ENCODE measurements at places on chromosomes 16 and 17. TPM values are rescaled to one million over a fixed set of nuclear protein-coding genes. Genes with fewer than 3 reads are reported as not detected.

The ABCA10 gene
- 0.07 TPM for total RNA-seq

The SYT17 gene
- not detected for total RNA-seq

The SULT1A2 gene
- not detected for total RNA-seq

DNA sequence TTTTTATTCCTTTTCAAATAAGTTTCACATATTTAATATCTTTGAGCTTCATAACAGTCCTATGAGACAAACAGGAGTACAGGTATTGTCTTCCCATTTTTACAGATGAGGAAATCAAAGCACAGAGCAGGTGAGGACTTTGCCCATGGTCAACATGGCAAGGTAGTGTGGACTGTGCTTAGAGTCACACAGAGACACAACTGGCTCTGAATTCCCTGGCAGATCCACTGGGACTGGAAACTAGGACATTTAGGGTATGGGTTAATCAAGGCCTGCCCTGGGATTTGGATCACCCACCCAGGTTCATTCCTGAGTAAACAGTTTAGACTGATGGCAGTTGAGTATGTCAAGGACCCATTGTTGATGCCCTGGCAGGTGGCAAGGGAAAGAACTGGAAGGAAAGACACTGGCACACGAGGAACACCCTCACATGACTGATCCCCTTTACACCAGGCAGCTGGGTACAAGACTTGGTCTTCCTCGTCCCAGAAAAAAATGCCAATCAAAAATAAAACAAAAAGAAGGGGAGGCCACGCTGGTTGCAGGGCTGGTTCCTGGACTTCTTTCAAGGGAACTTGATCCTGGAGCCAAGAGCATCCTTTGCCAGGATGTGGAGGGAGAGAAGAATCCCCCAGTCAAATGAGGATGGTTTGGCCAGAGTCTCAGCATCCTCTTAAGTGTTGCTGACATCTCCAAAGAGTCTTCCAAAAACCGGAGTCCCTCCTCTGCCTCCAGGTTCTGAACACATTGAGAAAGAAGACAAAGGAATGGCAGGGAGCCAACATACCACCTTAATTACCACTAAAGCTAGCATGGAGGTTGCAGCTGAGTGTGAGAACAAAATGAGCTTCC is 34.9 kb downstream of the CHD9 start:
- DNase-seq = peak; percentile 18

- no peak for DNase-seq
Measured at GRCh38 chr17:17963066-17963465, 9.1 kb downstream of the TOM1L2 start.

- DNase-seq = no peak
Measured at GRCh38 chr17:78281249-78281845, 49.9 kb downstream of the TMEM235 start.

DNA sequence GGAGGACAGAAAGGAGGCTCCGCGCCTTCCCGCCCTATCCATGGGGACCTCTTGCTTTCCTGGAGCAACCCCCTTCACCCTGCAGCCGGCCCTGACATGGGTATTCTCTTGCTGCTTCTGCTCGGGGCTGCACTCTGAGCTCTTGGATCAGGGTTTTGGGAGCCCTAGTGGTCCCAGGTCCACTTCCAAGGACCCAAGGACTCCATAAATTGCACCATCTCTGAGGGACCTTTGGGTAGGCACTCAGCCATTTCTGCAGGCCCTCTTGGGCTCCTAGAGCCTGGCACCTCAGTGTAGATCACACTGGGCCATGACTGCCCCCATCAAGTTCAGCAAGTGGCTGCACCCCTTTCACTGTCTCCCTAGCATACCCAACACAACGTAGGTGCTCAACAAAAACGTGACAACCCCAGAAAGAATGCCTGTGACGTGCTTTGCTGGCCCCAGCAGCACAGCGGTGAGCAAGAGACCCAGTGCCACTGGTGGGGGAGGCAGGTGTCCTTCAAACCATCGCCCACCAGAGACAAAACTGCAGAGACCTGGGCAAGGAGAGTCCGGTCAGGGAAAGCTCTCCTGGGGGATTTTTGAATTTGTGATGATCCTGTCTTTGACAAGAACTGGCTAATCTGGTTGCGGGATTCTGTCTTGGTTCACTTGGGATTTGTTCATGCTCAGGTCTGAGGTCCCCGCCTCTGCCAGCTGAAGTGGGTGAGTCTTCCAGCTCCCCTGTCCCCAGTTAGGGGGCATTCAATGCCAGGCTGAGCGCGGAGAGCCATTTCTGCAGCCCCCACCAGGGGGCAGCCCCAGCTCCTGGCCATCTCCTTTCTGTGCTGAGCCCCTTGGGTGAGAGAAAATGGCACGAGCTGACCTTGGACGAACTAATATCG is 2.5 kb upstream of the RAB11FIP4 start:
- DNase-seq = no peak

GRCh38 chr17:1577182-1577581 is 14.6 kb upstream of the PITPNA start:
- peak; percentile 94 for DNase-seq

DNA sequence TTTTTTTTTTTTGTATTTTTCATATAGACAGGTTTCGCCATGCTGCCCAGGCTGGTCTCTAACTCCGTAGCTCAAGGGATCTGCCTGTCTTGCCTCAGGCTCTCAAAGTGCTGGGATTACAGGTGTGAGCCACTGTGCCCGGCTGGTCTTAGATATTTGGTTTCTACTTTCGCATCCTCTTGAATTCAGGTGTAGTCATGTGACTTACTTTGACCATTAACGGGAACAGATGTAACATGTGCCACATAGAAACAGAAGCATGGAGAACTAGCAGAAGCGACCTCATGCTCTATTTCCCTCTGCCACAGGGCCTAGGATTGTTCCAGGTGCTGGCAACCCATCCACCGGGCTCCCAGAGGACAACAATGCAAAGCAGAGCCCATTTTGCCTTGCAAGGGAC is 166.6 kb downstream of the CYLD start:
- DNase-seq = no peak

DNA sequence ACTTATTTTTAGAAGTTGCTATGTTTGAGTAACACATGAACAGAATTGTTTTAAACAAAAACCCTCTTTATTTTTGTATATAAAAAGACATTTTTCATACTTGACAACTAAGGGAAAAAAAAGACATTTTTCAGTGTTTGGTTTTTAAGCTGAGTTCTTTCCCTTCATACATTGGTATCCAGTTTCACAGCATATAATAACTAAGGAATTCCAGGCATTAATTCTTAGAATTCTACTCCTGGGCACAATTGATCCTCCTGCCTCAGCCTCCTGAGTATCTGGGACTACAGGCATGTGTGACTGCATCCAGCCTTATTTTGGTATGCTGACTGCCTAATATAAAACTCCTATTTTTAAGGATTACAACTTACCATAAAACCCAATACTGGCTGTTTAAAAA is 8.4 kb downstream of the FBXO47 start:
- DNase-seq = no peak

DNA sequence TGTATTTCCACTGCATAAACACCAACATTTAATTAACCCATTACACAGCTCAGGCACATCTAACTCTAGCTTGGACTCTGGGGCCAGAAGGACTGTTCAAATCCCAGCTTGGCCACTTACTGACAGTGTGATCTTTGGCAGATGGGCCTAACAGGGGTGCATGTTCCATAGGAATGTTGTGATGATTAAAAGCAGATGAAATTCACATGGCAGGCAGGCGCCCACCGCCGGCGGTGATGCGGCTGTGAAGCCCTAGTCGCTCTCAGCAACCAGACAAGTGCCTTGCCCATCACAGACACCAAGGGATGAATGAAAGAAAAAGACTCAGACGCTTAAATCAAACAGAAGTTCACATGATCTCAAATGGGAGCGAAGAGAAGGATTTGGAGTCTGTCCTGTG is 84.6 kb upstream of the WSB1 start:
- no peak for DNase-seq

DNA sequence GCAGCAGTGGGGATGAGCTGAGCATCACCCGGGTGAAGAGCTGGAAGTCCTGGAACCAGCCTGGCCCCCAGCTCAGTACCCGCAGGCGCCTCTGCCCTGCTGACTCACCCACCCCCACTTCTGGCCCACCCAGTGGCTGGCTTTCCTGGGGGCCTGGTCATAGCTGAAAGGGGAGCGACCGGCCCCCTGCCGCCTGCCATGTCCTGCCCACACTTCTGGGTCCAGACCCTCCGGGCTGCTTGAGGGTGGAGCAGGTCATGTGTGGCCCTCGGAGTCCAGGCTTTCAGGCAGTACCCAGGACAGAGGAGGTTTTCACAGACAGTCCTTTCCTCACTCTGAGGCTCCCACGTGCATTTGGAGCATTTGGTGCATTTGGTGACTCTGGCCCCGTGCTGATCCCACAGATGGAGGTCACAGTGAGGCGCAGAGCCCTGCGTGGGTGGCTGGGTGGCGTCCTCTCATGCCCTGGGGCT is 7.1 kb upstream of the PIEZO1 start:
- DNase-seq = no peak
